NCI-H1436 treated with DMSO at 0.1 percent for 48 hours (cell line): ENCODE measurements at places on chromosomes 6 and 20.

- no peak for DNase-seq
Measured at GRCh38 chr20:5488823-5489222, 172.1 kb upstream of the PROKR2 start.

GRCh38 chr6:42911171-42912021 is 4.5 kb upstream of the PTCRA start:
- no peak for DNase-seq

- DNase-seq: no peak
Measured at GRCh38 chr6:79898076-79898475, 49.3 kb downstream of the ELOVL4 start.

DNA sequence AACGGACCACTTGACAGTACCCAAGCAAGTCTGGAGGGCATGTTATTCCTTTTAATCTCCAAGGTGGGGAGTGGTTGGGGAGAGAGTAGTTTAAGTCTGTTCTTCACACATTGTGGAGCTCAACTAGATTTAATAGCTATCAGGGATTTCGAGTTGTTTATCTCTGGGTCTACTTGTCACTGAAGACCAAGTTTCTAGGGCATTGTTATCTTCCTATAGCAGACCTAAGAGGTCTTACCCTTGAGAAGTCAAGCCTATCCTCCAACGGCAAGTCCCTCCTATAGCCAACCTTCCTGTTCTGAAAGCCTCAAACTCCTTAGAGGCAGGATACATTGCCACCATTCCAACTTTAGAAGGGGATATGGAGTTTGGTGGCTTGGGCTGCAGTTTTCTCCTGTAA is 164.5 kb upstream of the MOCS1 start:
- no peak for DNase-seq
